CD4-positive, alpha-beta memory T cell (primary cell): ENCODE measurements at places on chromosomes 3 and 15. TPM values are rescaled to one million over a fixed set of nuclear protein-coding genes. Genes with fewer than 3 reads are reported as not detected.

FAM219B gene
- total RNA-seq: 101 TPM

ITIH1 gene
- not detected for total RNA-seq

DNA sequence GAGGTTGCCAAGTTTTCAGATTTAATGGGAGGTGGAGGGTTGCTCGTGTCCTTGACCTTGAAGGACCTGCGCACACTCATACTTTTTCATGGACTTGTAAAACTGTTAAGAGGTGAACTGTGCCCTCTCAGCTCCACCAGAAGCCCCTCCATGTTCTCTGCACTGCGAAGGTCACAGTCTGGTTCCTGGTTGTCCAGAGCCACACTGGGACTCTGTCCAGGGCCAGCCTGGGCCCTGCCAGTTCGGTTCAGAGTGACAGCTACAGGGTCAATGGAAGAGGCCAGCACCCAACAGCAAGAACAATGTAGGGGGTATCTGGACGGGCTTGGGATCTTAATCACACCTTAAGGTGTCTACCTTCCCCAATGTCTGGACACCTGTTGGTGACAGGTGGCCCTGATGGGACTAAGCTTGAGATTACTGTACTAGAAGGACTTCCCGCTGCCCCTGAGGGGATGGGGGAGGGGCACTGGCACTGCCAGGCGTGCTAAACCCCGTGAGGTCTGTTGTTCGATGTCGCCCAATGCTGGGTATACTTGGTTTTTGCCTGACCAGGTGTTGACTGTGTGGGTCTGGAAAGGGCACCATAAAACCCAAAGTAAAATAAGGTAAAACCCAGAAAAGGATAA, 34.7 kb downstream of the GRK7 start:
- no peak for DNase-seq

DNA sequence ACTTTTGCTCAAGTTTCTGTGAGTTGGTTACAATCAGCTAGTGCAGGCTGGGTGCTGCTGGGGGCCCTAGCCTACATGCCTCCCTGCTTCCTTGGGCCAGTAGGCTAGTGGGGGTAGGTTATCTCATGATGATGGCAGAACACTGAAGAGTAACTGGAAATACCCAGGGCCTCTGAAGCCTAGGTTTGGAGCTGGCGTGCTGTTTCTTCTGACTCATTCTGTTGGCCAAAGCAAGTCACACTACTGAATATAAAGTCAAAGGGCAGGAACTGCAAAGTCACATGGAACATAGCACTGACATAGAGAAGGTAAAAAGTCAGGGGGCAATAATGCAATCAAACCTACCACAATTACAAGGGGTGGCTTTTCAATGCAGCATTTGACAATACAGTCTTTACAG, 34.5 kb downstream of the RASGRP1 start:
- DNase-seq: no peak

- no peak for DNase-seq
Measured at GRCh38 chr3:192060160-192060781, 599.3 kb downstream of the PYDC2 start.
